Tibial artery (tissue), 4 donors: ENCODE measurements at places on chromosomes 2 and 18.
A peak's percentile ranks its signal among the peaks of the same experiment; 100 is the strongest.

DNA sequence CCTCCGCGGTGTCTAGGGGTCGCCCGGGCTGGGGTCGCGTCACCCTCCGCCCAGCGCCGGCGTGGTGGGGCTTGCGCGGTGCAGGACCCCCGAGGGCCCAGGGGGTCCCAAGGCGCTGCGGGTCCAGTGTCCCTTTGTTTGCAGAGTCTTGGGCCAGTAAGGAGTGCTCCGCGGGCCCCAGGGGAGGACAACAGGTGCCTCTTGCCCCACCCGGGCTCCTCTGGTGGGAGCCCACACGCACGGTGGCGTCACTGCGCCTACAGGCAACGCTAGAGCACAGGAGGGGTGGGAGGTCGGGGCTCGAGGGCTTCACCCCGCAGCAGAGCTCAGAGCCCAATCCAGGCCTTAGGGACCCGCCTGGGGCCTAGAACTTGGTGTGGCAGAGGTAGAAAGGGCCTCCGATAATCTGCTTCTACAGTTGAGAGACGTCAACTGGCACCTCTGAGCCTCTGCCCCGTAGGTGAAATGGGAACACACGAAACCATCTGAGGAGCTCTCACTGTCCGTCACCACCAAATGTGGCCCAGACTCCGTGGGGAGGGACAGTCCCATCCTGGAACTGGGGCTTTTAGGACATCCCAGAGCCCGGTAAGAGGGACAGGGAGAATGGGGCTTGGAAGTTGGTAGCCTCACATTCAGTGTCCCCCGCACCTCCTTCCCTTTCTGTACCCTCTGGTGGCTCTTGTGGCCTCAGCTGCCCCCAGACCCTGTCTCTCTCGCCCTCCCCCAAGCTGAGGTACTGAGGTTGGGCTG is 1.4 kb downstream of the ARID5A start:
- DNase-seq = no peak

DNA sequence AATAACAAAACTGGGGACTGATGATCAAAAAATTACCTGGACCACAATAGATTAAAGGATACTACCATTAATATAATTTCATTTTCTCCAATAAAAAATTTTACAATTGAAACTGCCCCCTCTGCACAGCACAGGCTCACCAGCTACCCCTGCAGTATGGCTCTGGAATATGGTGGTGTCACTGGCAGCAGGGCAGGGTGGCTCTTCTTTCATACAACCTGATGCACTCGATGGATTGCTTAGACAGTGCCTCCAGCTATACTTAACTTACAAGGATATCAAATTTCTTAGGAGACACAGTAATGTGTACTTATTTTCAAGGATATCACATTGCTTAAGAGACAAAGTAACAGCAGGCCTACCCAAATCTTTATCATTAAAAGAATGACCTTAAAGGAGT is 124.0 kb downstream of the PRELID3A start:
- DNase-seq = no peak

GRCh38 chr2:113711851-113712250 is 44.6 kb downstream of the SLC35F5 start:
- DNase-seq = no peak

DNA sequence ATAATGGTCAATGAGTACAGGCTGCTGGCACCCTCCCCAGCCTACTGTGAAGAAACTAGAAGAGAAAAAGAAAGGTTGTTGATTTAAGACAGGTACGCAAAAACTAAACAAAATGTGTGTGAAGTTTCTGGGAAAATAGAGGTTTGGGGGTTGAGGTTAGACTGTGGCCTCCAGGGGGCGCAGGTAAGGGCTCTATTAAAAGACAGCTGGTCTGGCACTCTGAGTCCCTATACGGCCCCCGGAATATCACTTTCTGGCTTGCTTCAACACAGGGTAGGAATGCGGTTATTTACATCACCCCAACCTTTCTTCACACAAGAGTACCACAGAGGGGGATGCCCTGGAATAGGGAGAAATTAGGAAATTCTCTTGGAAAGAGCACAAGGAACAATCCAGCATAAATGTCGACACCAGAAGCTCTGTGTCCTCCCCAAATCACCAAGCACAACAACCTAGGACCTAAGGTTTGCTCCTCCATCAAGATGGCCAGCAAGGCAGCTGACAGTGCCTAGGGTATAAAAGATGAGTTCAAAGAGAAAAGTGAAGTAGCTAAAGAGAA is 480.8 kb upstream of the KLHL29 start:
- DNase-seq = no peak

GRCh38 chr18:48030616-48031480 is 100.4 kb upstream of the SMAD2 start:
- peak; percentile 70 for DNase-seq

DNA sequence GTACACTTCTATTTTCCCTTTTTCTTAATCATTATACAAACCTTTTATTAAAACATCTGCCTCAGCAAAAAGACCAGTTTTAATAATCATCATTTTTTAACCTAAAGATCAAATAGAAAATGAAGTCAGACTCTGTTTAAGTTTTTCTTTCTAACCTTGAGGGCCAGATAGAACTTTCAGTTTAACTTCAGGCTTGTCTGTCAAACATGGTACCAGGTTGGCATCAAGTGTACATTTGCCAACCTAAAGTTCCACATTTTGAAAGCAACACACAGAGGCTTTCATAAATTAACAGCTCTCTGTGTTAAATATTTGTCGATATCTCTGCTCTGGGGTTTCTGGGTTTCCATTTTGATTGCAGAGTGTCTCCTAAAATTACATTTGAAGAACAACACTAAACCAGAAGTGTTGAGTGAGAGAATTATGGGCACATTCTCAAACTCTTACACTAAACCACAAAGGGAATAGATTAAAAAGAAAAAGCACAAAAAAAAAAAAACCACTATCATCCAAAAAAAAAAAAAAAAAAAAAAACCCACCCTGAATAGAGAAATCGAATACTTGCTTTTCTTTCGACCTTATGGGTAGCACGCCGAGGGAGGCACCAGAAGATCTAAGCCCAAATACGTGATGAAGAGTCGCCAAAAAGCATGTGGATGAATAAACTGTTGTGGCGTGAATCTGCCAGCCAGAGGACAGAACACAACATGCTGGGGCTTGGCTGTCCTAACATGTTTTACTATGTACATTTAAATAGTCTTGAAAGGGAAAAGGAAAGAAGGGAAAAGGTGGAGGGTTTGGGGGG is 166.2 kb downstream of the TCF4 start:
- no peak for DNase-seq

GRCh38 chr2:134372611-134373131 is 118.8 kb downstream of the MGAT5 start:
- no peak for DNase-seq

GRCh38 chr2:62150597-62151305 is 45.2 kb upstream of the B3GNT2 start:
- no peak for DNase-seq

DNA sequence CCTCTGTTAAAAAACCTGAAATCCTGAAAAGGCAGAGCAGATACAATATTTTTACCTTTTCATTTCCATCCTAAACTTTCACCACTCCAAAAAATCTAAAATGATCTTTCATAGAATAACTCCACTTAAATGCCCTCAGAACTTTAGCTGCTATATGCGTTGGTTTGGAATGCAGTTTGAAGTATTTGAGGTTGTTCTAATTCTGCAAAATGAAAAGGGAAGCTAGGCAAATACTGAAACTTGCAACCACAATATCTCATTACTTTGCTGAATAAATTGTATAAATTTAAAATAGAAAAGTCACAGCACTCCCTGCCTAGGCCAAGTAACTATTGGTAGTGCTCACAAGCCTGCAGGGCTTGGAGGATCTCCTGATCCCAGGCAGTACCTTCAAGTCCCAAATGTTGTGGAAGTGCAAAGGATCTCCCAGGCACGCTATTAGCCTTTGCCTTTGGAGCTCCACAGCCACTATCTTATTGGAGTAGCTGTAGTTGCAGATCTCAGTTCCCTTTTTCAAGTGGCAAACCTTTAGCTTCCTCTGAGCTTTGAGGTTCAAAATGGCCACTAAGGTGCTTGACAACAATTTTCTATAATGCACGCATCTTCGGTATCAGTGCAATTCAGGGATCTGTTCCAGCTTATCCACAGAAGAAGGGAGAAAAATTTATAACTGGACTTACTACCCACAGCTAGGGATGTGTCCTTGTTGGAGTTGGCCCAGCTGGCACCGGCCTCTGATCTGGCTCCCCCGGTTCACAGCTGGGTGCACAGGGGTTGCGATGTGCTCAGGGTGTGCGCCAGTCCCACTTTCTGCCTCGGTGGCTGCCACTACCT is 43.4 kb upstream of the ANKRD62 start:
- DNase-seq = no peak

DNA sequence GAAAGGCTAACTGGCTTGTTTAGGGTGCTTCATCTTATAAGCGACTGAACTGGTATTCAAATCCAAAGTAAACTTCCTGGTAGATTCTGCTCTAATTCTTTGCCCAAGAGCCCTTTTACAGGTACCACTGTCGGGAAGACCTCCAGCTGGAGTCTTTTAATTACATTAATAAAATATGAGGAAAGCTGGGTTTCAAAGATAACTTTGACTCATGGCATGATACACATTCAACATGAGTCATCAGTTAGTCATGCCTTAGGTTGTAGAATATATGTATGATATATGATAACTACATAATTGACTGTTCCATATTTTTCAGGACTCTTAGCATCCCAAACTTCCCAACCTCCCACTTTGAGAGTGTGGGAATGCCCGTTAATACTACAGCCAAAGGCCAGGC is 32.3 kb downstream of the ZCCHC2 start:
- no peak for DNase-seq

GRCh38 chr18:48551100-48551499 is 12.3 kb downstream of the CTIF start:
- peak; percentile 11 for DNase-seq

GRCh38 chr18:63783394-63783793 is 8.2 kb downstream of the SERPINB7 start:
- no peak for DNase-seq

GRCh38 chr2:69682525-69682924 is 39.0 kb upstream of the AAK1 start:
- no peak for DNase-seq

- DNase-seq = no peak
Observed at GRCh38 chr18:48934723-48935432, 15.9 kb downstream of the SMAD7 start.

DNA sequence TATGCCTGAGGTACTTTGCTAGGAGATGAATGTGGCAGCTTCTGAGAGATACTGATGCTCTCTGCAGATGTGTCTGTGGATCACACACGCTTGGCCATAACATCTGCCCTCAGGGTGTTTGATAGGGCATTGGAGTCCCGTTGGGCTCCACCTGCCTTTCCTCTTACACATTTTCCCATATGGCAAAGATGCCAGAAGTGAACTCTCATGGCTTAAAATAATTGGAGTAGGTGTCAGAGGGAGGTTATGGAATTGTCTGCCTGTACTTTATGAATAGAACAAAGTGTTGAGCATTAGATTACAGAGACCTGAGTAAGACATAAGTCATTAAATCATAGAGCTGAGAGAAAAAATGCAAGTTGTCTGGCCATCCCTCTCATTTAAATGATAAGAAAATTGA is 75.3 kb upstream of the PNPT1 start:
- no peak for DNase-seq

GRCh38 chr18:67331857-67332256 is 184.7 kb downstream of the DSEL start:
- no peak for DNase-seq

- DNase-seq = no peak
Observed at GRCh38 chr2:85273738-85274731, 53.8 kb downstream of the TGOLN2 start.

DNA sequence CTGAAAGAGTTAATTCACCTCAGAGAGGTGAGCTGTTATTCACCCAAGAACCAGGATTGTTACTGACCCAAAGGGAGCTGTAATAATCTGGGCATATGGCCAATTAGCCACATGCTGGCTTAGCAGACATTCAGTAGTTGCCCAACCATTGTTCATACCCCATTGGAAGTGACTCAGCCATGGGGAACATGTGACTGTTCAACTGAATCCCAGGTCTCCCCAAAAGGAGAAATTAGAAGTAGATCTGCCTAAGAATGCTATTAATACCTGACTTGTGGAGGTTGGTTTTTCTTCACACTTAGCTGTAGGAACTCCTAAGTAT is 272.6 kb upstream of the UBE2E3 start:
- peak; percentile 25 for DNase-seq

DNA sequence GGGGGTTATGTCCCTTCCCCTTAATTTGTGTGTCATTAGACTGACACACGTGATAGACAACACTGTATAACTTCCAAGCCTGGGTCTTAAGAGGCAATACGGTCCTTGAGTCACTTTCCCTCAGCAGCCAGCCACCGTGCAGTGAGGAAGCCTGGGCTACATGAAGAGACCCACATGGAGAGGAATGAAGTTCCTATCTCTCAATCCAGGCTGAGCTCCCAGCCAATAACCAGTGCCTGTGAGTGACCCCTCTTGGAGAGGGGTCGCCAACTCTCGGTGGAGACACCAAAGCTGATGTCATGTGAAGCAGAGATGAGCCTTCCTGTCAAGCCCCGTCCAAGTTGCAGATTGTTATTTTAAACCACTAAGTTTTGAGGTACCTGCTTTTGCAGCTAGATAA is 5.7 kb upstream of the WDSUB1 start:
- DNase-seq = no peak

GRCh38 chr2:29987146-29987545 is 65.8 kb upstream of the ALK start:
- DNase-seq = no peak

DNA sequence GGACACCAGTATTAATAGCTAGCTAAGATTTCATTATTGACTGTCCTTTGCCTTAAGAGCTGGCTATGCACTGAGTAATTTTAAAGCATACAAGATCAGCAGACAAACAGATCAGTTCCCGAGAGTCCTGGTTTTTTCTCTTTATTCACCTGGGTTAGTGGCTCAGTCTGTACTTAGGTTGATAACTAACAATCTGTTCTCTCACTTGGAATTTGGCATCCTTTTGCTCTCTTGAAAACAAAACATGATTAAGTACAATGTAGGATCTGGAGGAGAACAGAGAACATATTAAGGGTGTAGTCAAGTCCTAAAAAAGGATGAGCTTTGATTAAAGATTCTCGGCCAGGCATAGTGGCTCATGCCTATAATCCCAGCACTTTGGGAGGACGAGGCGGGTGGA is 16.6 kb downstream of the ARPC2 start:
- DNase-seq = no peak

DNA sequence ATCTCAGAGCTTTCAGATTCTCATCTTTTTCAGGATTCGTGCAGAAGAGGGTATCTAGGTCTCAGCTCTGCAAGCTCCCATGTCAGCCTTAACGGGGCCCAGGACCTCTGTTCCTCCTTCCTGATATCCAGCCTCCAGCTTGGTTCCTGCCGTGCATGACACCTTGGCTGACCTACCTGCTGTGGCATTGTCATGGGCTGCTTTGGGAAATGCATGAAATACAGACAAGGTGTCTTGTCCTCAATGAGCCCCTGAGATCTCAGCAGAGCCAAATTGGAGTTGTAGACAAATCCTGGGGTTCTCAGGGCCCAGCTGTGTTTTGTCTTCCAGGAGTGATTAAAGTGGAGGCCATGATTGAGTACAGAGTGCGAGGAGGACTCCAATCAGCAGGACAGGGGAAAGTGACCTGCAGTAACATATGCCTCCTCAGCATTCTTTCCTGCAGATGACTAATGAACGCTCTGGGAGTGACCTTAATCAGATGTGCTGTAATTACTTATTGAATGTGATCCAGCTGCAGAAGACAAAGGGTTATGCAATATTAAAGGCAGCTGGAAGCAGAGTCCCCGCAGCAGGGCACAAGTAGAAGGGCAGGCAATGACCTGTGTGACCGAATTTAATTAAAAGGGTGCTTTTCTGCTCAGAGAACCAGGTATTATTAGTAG is 141.1 kb downstream of the CCBE1 start:
- no peak for DNase-seq
